NCI-H187 (cell line): ENCODE measurements at places on chromosomes 6 and 20.

- no peak for DNase-seq
Observed at GRCh38 chr6:126553854-126554253, 213.9 kb downstream of the CENPW start.

GRCh38 chr20:43722153-43722505 is 4.7 kb downstream of the GTSF1L start:
- DNase-seq = no peak

DNA sequence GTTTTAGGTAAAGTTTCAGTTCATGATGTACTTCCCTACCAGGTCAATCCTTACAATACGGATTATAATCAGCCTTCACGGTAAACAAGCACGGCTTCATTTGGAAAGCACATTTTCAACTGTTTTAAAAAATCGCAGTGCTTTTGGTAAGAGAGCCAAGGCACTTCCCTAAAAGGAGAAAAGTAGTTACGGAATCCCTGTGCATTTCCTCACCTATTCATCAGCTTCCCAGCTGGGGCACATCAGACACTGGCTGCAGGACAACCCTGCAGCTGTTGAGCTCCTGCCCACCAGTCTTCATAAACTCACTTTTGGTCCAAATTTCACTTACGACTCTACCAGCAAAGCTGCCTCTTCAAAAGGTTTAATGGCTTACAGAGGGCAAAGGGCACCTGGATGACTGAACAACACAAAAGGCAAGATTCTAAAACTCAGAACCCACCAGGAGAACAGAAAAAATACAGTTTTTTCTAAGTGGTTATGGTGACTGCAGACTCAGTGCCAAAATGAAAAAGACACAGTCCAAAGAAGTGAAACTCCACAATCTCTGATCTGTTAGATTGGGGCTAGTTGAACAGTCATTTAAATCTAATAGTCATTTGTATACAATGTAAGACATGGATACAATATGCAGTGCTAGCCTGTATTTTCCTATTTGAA is 7.5 kb downstream of the SNX5 start:
- DNase-seq = no peak

GRCh38 chr6:39428152-39428551 is 105.7 kb upstream of the KCNK16 start:
- DNase-seq = no peak

- no peak for DNase-seq
Observed at GRCh38 chr6:132675002-132675401, 16.0 kb upstream of the TAAR1 start.

DNA sequence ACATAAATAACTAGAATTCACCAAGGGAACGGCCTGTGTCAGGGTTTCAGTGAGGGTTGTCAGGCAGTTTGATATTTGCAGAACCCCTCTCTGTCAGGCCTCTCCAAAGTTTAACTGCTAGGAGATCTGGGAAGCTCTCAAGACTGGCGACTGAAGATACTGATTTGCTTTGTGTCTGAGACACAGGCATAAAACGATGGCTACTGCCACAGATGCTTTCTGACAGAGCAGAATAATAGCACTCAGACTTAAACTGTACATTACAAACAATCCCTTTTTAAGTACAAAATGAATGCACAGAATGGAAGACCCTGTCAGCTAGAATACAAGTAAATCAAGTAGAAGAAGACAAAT is 7.2 kb upstream of the ATXN1 start:
- DNase-seq = no peak

DNA sequence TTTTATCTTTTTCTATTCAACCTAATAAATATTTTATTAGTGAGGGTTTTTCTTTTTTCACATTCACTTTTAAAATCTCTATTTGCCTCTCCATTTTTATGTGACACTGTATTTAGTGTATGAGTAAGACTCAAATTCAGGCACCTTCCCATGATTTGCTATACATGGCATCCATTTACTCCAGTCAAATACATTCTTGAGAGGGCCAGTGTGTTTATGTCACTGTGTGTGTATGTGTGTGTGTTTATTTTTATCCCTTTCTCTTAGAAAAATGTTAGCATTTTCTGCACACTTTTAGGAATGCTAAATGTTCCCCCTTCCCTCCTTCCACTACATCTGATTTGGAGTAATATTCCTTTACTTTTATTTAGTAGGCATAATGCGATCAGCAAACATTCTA is 290.0 kb downstream of the PACRG start:
- no peak for DNase-seq

DNA sequence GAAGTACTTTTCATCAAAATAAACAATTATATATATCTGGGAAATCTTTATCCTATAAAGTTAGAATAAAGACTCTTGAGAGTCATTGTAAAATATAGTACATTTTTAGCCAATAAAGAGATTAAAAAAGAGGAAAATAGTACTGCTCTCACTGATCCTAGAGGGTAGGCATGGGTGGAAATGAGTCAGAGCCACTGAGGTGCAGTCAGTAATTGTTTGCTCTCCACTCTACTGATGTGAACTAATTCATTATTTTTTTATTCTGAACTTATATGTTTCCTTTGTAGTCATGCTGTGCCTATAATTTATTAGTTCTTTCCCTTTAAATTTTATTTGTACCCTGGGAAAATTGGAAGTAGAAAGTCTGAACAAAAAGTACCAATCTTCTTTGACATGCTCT is 1359.4 kb upstream of the GJE1 start:
- no peak for DNase-seq

DNA sequence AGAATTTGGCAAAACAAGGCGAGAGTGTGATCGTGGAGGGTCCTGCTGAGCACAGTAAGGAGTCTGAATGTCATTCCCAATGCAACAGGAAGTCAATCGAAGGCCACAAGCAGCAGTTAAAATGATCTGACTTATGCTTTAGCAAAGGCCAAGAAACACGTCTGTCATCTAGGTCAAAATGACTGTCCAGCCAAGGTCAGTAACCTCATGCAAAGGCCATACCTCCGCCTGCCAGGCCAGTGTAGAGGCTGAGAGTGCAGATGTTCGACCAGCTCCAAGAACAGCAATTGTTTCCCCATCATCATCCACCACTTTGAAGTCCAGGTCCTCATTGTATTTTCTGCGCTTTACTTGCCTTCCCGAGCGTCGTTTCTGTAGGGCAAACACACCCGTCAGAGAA is 105.6 kb downstream of the CHD6 start:
- DNase-seq = no peak

GRCh38 chr6:54415517-54415916 is 107.3 kb downstream of the TINAG start:
- DNase-seq = no peak

GRCh38 chr6:56714982-56715456 is 72.3 kb upstream of the DST start:
- no peak for DNase-seq

DNA sequence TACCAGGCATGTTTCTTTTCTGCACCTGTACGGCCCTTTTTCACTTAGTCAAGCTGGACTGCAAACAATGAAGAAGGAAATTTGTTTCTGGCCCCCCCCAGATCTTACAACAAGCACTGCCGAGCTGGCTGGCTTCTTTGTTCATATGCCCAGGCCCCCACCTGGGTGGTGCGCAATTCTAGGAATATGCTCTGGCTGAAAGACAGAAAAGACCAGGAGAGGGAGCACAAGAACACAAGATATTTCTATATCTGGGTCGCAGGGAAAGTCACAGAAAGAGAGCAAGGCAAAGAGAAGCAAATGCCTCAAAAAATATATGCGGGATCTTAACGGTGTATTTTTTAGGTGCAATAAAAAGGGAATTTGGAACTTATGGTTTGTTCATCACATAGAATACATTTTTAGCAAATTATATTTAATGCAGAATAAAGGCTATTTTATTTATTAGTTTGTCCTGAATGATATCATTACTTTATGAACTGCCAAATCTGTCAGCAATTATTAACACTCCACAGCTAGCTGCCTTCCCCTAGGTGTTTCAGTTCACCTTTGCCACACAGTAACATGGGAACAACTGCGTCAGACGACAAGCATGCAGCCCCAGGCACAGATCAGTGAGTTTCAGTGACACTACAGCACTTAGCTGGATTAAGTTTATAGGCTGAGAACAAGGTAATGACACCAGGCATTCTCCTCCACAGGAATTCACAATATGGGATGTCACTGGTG is 76.5 kb downstream of the GJA10 start:
- DNase-seq = peak; percentile 34

- no peak for DNase-seq
Observed at GRCh38 chr6:136015531-136015930, 164.0 kb downstream of the PDE7B start.
